ENCODE measurements at places on chromosomes 5 and 9.

DNA sequence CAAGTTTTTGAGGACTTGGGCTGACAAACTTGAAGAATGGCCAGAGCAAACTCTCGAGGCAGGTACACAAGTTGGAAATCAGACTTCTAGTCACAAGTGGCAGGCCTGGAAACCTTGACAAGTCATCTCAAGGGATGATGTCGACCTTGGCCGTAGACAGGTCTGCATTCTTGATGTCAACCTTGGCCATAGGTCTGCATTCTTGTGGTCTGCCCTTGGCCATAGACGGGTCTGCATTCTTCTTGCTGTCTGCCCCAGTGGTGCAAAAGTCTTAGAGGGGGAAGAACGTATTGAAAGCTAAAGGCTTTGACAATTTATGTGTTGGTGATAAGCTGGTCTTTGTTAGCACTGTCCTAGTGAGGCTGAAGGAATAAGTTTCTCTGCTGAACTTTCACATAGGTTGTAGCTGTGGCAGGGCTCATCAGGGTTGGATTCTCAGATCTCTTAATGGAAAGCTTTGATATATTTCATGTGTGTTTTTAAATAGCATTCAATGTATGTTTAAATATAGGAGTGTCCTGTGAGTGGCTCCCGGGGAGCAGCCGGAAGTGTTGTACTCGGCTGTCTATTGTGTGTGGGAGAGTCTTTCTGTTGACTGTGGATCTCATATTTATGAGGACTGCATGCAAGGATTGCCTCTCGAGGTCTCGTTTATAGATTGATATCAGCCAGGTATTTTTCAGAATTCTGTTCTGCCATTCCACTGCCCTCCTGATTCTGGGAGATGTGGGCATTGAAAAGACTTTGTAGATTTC, 27.0 kb downstream of the SUB1 start:
- DNase-seq, result peak; percentile 76

- DNase-seq, result no peak
Measured at GRCh38 chr9:94700445-94700844, 26.1 kb upstream of the AOPEP start.

- DNase-seq, result no peak
Measured at GRCh38 chr5:6759401-6759800, 46.2 kb downstream of the TENT4A start.

GRCh38 chr9:124652615-124653393, 118.3 kb downstream of the NR6A1 start:
- DNase-seq, result no peak

DNA sequence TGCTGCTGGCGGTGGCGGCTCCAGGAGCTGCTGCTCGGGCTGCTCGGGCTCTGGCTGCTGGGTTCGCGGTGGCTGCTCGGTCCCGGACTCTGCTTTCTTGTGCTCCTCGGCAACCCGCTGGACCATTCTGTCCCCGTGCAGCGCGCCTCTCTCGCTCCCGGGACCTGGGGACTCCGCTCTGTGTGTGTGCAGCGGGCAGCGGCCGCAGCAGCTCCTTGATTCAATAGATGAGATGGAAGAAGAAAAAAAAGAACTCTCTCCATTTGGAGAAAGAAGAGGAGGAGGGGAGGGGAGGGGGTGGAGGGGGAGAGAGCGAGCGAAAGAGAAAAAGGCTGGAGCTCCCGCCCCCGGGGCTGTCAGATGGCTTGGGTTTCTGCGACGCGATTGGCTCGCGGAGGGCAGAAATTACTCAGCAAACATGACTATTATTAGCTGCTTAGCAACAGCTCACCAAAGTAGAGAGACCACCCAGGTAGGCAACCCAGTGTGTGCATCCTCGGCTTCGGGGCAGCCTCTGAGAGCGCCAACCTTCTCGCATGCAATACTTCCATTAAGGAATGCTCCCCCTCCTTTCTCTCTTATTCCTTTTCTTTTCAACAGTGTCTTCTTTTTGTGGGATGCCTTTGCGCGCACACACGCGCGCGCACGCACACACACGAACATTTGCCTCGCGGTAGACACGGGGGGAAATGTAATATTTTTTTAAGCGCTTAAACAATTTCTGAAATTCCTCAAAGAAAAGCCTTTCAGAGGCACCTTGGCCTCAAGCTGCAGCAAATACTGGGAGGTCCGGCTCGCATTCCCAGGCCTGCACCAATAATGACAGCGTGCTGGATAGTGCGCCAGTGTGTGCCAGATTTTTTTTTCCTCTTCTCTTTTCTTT, 7.6 kb downstream of the PTCH1 start:
- DNase-seq, result peak; percentile 98

GRCh38 chr5:171023508-171023907, 161.7 kb downstream of the RANBP17 start:
- no peak for DNase-seq

GRCh38 chr5:174239718-174240117, 194.2 kb downstream of the NSG2 start:
- no peak for DNase-seq

- DNase-seq, result no peak
Measured at GRCh38 chr9:111630182-111630963, 761 bp upstream of the DNAJC25 start.

DNA sequence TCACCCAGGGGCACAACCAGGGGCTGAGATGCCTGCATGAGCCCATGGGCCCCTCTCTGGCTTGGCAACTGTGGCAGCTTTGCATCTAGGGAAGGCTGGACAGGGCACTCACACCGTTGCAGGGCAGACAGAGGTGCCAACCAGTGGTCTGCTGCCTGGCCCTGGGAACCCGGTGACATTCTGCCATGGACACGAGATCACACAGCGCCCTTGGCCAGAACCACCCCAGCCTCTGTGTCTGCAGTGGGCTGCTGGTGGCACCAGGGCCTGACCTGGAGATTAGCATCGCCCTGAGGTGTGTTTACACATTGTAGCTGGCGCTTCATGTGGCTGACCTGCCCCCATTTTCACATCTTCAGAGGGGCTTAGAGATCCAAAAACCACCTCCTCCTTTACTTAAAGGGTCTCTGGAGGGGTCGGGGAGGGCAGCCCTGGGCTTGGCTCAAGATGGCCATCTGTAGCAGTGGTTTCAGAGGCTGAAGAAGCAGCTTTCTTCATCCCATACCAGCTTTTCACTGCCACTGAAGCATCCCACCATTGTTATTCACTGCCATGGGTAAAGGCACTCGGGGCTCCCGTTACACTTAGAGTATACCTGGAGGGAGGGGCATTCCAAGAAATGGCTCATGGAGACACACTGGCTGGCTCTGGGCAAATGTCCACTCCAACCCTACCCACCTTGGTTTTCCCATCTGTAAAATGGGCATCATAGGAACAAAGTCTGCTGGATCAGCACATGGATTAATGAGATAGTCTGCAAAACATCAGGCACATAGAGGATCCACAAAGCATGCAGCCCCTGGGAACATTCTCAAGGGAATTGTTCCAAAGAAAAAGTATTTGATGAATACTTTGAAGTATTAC, 11.4 kb downstream of the DCANP1 start:
- DNase-seq, result no peak

DNA sequence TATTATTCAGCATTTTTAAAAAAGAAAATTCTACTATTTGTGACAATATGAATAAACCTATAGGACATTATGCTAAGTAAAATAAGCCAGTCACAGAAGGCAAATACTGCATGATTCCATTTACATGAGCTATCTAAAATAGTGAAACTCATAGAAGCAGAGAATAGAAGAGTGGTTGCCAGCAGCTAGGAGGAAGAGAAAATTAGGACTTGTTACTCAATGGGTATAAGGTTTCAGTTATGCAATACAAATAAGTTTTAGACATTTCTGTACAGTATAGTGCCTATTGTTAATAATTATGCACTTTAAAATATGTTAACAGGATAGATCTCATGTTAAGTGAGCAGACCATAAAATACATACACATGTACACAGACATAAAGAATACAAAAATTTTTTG, 73.8 kb upstream of the SPINK5 start:
- no peak for DNase-seq

DNA sequence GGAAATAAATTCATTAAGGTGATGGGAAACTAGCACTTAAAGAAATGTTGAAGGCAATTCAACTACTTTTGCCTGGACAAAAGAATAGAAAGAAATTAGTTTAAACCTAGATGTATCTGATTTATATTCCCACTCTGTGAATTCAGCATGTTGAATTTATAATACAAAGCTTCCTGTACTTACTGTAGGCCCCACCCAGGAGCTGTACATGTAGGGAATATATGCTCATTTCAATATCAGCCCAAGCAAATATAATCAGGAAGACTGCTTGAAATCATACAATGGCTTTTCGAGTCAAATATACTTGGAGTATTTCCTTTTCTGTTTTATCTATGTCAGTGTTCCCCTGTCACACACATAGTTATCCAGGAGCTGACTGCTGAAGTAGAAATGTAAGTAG, 102.1 kb downstream of the OTULIN start:
- DNase-seq, result no peak

DNA sequence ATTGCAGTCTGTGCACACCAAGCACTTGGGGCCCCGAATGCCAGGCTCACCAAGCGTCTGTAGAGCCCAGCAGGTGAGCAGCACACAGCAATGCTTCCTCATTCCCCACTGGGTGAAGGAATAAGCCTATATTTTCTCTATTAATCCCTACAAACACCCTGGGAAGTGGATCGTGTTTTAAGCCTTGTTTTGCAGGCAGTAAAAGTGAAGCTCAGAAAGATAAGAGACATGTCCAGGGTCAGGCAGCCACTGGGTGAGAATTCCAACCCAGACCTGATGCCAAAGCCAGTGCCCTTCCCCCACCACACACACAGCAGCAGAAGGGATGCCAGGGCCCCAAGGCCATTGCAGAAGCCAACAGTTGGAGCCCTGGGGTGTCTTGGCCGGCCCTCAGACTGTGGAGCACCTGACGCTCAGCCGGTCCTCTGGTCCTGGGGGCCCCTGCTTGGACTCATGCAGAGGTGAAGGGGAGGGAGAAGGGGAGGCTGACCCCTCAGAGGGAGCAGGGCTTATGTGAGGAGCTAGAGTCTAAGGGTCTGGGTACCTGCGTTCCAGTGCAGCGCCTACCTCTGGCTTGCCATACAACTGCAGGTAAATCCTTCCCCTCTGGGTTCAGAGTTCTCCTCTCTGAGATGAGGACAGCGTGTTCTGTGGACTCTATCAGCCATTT, 26.3 kb upstream of the SYNPO start:
- no peak for DNase-seq

GRCh38 chr9:136306211-136307208, 2.6 kb upstream of the CCDC187 start:
- DNase-seq, result no peak

DNA sequence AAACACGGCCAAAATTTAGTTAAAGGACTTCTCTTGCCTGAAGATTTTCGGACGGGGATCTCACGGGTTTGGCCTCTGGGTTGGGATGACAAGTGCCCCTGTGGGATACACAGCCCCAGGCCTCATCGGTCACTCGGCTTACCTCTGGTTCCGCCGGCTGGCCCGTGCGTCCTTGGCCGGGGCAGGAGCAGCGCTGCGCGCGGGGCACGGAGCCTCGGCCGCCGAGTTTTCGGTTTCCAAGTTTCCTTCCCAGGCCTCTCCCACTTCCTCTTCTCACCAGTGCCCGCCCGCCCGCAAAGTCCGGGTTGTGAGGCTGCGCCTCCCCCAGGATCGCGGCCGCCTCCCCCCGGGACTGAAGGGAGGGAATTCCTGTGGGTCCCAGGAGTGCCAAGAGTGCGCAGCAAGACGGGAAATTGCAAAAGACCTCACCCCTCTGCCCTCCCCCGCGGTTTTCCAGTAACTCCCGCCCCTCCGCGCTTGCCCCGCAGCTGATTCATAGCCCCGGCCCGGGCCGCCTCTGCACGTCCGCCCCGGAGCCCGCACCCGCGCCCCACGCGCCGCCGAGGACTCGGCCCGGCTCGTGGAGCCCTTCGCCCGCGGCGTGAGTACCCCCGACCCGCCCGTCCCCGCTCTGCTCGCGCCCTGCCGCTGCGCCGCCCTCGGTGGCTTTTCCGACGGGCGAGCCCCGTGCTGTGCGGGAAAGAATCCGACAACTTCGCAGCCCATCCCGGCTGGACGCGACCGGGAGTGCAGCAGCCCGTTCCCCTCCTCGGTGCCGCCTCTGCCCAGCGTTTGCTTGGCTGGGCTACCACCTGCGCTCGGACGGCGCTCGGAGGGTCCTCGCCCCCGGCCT, at the start of gene OSMR:
Gene OSMR, plus strand, starts transcription at position 487 of the 853 bp plus-strand sequence. CDS start 23,033 bp downstream, outside the sequence.
- DNase-seq, result peak; percentile 94

DNA sequence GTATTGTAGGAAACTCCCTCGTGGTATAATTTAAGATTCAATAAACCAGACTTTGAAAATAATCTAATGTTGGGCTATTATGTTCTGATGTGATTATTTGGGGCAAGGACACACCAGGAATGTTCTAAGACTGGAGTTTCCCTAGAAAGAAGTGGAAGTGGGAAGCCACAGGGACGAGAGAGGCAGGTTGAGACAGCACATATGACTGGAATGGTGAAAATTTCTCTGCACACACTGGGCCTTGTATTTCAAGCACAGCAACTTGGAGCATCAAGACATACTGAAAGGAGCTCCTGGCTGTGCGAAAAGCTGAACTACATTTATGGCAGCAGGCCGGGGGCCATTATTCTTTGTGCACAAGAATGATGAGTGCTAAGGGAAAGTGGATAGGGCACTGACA, 98.2 kb downstream of the CETN3 start:
- no peak for DNase-seq

DNA sequence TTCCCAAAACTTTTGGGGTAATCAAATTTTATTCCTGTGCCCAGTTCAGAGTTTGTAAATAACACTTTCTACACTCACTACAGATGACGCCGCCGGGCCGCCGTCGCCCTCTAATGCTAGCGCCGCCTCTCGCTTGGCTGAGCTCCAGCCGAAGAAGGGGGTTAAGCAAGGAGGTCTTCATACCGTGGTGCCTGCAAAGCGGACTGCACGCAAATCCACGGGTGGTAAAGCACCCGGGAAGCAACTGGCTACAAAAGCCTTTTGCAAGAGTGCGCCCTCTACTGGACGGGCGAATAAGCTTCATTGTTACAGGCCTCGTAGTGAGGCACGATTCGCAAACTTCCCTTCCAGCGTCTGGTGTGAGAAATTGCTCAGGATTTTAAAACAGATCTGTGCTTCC, 280.4 kb downstream of the MEF2C start:
- peak; percentile 2 for DNase-seq

- DNase-seq, result no peak
Measured at GRCh38 chr5:17178373-17178675, 39.1 kb upstream of the BASP1 start.

DNA sequence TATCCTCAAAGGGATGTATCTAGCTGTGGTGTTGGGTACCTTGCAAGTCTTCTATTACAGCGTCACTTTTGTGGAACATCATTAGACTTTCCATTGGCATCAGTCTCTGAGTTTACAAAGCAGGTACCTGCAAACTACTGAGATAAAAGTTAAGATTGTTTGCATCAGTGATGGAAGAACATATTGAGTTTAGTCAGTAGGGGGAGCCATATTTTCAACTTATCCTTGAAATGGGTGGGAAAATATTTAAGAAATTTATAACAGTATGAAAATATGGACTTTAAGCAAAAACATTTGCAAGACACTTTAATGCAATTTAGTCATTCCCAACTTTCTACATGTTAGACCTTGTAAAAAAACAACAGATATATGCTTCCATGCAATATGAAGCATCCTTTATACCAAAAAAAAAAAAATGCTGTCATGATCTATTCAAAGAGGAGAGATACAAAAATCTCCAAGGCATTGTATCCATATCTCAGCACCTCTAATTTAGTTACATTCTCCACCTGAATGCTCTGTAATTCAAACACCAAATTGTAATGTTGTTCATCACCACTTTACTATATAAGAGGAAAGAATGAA, 98.6 kb upstream of the ADAMTS19 start:
- DNase-seq, result peak; percentile 26

GRCh38 chr9:20563917-20564316, 58.4 kb downstream of the MLLT3 start:
- no peak for DNase-seq
